Cardiac ventricle fibroblast (primary cell): ENCODE measurements at places on chromosomes 13 and 19. TPM values are rescaled to one million over a fixed set of nuclear protein-coding genes. Genes with fewer than 3 reads are reported as not detected.

SYNE4 gene
- 0.87 TPM in 1 of 2 replicates, not detected in the other for total RNA-seq

HCN2 gene
- 2.5 and 2.7 TPM in 2 replicates for total RNA-seq

IGFLR1 gene
- total RNA-seq, result 0.37 and 9.8 TPM in 2 replicates

ZNF415 gene
- 4.5 and 9.0 TPM in 2 replicates for total RNA-seq

PLIN4 gene
- 11.9 and 12.7 TPM in 2 replicates for total RNA-seq

CGB2 gene
- not detected in 2 replicates for total RNA-seq

FDX2 gene
- 16.5 and 19.4 TPM in 2 replicates for total RNA-seq

LHB gene
- not detected in 2 replicates for total RNA-seq

CYP4F2 gene
- not detected in 2 replicates for total RNA-seq

VSTM2B gene
- total RNA-seq, result not detected in 2 replicates
